ENCODE measurements at places on chromosomes 7 and 10. TPM values are rescaled to one million over a fixed set of nuclear protein-coding genes. Genes with fewer than 3 reads are reported as not detected.

CYP2E1 gene
- not detected for total RNA-seq

CCDC172 gene
- not detected for total RNA-seq

ADAM12 gene
- total RNA-seq = 4.3 TPM

GBX1 gene
- total RNA-seq = not detected

TMEM72 gene
- not detected for total RNA-seq

GHRHR gene
- total RNA-seq = not detected

IFIT1B gene
- total RNA-seq = not detected

IL6 gene
- 1.0 TPM for total RNA-seq

CROT gene
- 5.3 TPM for total RNA-seq

MRPS33 gene
- 111 TPM for total RNA-seq

VAX1 gene
- 1.5 TPM for total RNA-seq

PAPOLB gene
- not detected for total RNA-seq

MUC12 gene
- total RNA-seq = 23.2 TPM

STEAP2 gene
- total RNA-seq = 4.2 TPM

LIMK1 gene
- total RNA-seq = 28.4 TPM

SKIDA1 gene
- 0.91 TPM for total RNA-seq

MKRN1 gene
- total RNA-seq = 56.4 TPM
